ENCODE measurements at places on chromosomes 2 and 18.

GRCh38 chr2:130185436-130185835, 3.4 kb downstream of the MZT2B start:
- no peak for DNase-seq

DNA sequence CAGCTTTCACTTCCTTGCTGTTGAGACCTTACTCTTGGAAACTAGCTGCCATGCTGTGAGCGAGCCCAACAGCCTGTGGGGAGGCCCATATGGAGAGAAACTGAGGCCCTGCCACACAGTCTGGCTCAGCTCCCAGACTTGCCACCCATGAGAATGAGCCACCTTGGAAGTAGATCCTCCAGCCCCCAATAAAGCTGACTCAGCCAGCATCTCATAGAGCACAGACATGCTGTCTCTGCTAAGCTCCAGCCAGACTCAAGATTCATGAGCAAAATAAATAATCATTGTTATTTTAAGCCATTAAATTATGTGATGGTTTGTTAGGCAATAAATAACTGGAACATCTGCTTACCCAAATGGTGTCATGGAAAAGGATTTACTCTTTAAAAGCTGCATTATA, 53.6 kb upstream of the DDX18 start:
- DNase-seq = peak; percentile 14

GRCh38 chr2:122886479-122887145, 1131.2 kb downstream of the TSN start:
- no peak for DNase-seq

GRCh38 chr2:44291281-44292248, 16.3 kb downstream of the SLC3A1 start:
- DNase-seq = peak; percentile 82
